ENCODE measurements at places on chromosomes 12 and 14.
A peak's percentile ranks its signal among the peaks of the same experiment; 100 is the strongest.

GRCh38 chr12:112537710-112538396 lies 119.1 kb downstream of the PTPN11 start:
- no peak for DNase-seq

GRCh38 chr14:33800735-33801163 lies 150.1 kb downstream of the EGLN3 start:
- DNase-seq = no peak

DNA sequence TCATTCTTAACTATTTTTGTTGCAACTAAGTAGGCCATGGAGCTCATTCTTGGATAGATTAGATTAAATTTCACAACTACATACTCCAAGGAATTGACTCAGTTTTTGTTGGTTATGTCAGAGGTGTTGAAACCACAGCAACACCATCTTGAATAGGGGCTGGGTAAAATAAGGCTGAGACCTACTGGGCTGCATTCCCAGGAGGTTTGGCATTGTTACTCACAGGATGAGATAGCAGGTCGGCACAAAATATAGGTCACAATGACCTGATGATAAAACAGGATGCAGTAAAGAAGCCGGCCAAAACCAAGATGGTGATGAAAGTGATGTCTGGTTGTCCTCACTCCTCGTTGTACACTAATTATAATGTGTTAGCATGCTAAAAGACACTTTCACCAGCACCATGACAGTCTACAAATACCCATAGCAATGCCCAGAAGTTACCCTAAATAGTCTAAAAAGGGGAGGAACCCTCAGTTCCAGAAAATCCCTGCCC lies 20.9 kb downstream of the DMAC2L start:
- DNase-seq = no peak

DNA sequence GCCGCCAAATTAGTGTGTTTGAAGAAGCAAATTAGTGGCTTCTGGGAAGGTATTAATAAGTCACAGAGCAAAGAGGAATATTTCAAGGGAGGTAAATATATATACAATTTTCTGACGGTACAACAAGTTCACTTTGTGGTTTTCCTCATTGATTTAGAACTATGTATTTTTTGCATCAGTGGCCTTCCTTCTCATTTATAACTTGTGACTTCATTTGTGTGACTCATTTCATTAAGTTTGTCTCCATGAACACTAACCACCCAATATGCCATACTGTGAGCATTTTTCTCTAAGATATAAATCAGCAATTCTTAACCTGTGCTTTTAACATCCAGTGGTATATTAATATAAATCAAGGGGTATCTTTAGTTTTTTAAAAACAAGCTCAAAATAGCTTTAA lies 29.3 kb upstream of the ARHGAP5 start:
- DNase-seq = no peak

- DNase-seq = no peak
These were observed 253.2 kb downstream of the NOVA1 start for GRCh38 chr14:26344596-26344995.

DNA sequence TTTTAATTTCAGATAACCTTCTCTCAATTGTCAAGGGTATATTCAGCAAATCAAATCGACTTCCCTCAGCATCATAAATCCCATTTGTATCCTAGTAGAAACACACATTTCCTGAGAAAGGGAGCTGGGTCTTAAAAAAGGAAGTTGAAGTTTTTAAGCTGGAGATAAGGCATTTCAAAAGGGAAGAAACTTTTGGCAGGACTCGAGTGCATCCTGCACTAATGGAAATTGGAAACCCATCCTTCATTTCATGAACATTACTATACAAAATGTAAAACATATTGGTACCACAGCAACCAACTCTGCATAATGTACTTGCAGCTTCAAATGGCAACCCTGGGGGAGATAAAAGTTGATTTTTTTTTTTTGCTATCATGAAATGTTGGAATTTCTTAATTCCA lies 23.7 kb upstream of the TMCC3 start:
- DNase-seq = no peak

DNA sequence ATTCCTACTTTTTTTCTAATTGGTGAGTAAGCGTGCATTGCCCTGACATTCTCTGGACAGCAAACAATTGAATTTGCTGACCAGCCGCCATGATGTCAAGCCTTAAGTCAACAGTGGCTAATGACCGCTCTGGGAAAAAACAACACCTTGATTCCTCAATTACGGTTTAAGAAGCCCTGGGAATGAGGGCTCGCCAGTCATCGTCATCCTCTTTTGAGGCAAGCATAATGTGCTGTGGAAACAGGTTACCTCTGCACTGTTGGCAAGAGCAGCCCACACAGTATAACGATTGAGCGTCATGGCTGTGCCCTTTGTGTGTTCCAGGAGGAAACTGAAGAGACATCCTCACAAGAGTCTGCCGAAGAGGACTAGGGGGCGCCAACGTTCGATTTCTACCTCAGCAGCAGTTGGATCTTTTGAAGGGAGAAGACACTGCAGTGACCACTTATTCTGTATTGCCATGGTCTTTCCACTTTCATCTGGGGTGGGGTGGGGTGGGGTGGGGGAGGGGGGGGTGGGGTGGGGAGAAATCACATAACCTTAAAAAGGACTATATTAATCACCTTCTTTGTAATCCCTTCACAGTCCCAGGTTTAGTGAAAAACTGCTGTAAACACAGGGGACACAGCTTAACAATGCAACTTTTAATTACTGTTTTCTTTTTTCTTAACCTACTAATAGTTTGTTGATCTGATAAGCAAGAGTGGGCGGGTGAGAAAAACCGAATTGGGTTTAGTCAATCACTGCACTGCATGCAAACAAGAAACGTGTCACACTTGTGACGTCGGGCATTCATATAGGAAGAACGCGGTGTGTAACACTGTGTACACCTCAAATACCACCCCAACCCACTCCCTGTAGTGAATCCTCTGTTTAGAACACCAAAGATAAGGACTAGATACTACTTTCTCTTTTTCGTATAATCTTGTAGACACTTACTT lies 138.9 kb downstream of the HMGA2 start:
- no peak for DNase-seq

DNA sequence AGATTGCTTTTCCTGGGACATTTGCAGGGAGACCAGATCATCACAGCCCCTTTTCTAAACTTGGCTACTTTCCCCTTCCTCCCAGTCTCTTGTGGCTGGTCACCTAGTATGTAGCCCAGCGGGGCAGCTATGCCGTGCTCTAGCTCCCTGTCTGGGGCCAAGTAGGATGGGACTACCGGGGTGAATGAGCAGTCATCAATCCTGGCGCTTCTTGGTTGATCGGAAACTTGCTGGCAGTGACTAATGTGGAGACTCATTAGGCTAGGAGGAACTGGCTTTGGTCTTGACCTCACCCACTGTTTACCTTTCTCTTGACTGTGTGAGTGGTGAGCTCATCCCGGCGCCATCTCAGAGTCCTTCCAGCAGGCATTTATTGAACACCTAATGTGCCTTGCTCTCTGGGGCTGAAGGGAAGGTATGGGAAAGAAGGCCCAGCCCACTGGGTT lies 15.9 kb downstream of the PLEKHG3 start:
- no peak for DNase-seq

DNA sequence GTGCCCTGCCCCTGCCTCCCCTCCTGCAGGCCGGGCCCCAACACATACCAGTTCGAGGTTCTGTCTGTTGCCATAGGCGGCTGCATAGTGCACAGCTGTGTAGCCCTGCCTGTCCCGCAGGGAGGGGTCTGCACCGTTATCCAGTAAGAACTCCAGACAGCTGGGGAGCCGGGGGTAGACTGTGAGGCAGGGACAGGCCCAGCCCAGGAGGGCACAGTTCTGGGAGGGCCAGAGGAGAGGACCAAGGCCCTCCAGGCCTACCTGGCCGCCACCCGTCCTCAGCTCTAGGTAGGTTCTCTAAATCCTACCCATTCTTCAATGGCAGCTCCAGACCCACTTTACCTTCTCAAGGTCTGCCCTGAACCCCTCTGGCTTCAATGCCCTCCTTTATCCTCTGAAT lies 9.5 kb downstream of the ANKRD52 start:
- no peak for DNase-seq

DNA sequence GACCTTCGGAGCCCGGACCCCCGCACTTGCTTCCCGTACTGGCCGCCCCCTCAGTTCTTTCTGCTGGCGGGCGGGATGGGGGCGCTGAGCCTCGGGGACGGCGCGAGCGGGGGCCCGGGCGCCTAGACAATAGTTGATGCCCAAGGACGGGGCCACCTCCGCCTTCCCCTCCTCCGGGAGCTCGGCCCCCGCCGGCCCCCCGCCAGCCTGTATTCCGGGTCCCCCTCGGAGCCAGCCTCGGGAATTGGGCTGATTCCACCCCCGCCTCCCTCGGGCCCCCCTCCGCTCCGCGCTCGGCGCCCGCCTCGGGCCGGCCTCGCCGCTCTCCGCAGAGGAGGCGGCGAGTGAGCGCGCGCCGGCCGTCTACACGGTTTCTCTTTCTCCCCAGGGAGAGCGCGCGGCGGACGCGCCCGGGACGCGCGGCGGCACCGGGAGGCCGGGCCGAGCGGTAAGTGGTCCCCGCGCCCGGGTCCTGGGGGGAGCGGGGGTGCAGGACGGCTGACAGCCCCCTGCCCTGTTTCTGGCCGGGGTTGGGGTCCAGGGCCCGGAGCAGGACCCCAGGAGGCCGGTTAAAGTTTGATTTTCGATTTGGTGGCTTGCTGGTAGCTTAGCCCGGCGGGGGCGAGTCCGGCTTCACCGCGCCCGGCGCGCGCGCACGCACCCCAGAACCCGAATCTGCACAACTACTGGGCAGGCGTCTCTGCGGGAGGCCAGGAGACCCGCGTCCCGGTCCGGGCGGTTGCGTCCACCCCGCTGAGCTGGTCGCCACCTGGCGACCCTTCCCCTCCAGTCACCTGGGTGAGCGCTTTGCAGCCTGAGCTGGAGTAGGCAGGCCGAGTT lies 413.7 kb downstream of the PCNX1 start:
- peak; percentile 75 for DNase-seq

- no peak for DNase-seq
These were observed 29.2 kb downstream of the TMTC1 start for GRCh38 chr12:29754235-29755189.

- DNase-seq = no peak
These were observed 143.6 kb upstream of the SLC16A7 start for GRCh38 chr12:59452259-59452658.

GRCh38 chr14:71594821-71595220 lies 337.4 kb upstream of the RGS6 start:
- no peak for DNase-seq

- no peak for DNase-seq
These were observed 1.3 kb downstream of the NKX2-8 start for GRCh38 chr14:36580856-36581831.

- no peak for DNase-seq
These were observed 4.8 kb upstream of the ITPK1 start for GRCh38 chr14:93120517-93120916.

DNA sequence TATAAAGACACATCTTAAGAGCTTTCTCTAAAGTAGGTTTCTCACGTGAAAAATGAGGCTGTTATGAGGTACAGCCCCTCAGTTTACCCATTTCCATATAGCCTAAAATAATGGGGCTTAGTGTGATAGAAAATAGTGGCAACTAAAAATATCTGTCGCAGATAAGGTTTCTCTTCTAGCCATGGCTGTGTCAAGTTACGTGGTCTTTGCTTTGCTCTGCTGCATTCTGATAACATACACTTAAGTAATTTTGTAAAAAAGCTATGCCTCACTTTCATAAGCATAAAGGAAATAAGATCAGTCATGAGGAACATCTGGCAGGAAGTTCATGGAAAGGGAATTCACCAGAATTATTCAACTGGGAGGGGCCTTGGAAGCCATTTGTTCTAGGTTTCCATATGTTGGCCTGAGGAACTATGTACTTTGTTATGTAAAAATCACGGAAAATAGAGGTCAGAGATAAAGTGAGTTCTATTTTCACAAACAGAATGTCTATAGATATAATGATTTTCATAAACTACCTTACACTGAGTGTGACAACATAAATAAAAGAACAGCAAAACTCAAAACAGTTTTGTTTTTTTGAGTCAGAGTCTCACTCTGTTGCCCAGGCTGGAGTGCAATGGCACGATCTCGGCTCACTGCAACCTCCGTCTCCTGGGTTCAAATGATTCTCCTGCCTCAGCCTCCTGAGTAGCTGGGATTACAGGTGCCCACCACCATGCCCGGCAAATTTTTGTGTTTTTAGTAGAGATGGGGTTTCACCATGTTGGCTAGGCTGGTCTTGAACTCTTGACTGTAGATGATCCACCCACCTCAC lies 195.6 kb upstream of the KRR1 start:
- no peak for DNase-seq

- DNase-seq = no peak
These were observed 8.6 kb downstream of the SLC25A29 start for GRCh38 chr14:100297320-100298300.

GRCh38 chr14:57462551-57462950 lies 31.1 kb downstream of the CCDC198 start:
- DNase-seq = no peak

- DNase-seq = peak; percentile 60
These were observed 15.4 kb upstream of the CARMIL3 start for GRCh38 chr14:24036169-24036962.

DNA sequence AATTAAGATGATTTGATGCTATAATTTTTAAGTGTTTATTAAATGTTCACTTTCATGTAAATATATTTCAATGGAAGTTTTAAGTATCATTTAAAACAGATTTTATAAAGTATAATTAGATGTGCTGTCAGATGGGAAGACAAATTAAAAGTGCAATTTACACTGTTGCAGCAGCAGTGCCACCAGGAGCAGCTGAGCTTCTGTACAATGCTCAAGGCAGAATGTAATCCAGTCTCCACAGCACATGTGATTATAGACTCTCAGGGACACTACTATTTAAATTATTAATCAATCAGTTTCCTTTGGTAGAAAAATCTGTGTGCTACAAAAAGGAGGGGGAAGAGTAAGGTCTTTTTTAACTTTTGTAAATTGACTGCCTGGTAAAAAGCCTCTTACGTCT lies 285.7 kb upstream of the USP15 start:
- DNase-seq = no peak

GRCh38 chr14:34111953-34112352 lies 161.1 kb upstream of the EGLN3 start:
- DNase-seq = no peak

GRCh38 chr12:15575671-15576541 lies 213.3 kb downstream of the EPS8 start:
- no peak for DNase-seq

GRCh38 chr14:100765296-100765695 lies 38.6 kb downstream of the DLK1 start:
- DNase-seq = no peak

DNA sequence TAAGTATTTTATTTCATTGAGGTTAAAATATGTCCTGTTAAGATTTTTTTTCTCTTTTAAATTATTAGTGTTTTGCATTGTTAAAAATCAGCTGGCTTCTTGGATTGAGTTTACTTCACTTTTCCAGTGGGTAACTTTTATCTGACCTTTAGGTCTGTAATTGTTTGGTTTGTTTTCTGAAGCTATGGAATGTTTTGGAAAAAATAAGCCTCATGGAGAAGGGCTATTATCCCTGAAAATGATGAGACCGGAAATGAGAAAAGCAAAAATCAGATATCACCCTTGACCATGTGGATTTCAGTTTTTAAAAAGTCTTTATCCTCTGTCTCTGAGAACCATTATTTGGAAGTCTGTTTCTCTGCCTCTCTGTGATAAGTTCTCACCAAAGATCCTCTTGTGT lies 180.9 kb downstream of the RAD51B start:
- DNase-seq = no peak
